Stimulated activated CD8-positive, alpha-beta memory T cell treated with anti-CD3 and anti-CD28 coated beads, Interleukin-12 subunit alpha, Interleukin-12 subunit beta, amount 100 ng/mL, for 4 hours (primary cell): ENCODE measurements at places on chromosomes 7 and 10.

DNA sequence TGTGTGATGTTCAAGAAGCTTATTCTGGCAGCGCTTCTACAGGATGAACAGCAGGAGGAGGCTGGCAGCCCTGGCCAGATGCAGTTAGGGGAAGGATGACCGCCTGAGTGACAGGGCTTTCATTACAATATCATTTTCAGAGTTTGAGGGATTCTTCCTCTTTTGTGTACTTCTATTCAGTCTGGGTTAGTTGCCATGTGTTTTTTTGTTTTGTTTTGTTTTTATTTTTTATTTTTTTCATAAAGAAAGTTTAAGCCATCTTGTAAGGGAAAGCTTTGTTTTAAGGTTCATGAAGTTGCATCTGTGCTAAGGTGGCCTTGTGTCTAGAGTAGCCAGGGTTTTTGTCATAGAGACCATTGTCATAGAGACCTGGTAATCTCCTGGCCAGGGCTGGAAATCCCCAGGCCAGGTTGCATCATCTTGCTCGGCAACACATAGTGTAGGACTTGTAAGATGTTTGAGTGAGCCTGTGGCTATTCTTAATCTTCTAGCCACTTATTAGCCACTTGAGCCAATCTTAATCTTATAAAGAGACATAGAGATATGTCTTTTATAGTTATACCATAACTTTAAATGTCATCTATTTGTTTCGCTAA lies 230.5 kb upstream of the TMEM229A start:
- no peak for DNase-seq

DNA sequence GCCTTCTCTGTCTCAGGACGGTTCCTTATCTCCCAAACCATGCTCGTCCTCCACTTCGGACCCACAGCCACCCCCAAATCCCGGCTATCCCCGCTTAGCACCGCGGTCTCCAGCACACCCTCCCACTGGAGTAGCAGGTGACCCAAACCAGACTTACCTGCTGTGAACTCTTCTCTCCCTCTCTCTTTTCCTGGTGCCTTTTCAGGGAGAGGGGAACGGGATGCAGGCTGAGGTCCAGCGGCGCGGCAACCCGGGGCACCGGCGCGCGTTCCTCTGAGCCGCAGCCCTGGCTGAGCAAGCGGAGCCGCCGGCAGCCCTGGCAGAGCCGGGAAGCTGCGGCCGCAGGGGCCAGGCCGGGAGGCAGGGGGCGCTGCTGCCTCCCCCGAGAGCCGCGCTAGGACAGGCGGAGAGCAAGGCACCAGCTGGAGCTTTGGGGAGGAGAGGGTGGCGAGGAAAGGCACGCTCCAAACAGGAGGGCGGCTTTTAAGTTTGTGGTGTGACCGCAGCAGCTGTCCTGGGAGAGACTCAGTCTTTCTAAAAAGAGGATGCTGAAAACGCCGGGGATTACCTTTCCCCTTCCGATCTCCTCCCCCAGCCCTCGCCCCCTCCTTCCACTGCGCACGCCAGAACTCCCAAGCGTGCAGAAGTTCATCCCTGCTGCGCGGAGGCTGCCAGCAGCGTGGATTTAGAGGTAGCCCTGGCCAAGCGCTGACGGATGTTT lies at the start of gene SEMA3D:
Gene SEMA3D (minus strand): TSS at position 536 of the 721 bp plus-strand sequence. CDS start 65,165 bp downstream, outside the sequence.
- no peak for DNase-seq

DNA sequence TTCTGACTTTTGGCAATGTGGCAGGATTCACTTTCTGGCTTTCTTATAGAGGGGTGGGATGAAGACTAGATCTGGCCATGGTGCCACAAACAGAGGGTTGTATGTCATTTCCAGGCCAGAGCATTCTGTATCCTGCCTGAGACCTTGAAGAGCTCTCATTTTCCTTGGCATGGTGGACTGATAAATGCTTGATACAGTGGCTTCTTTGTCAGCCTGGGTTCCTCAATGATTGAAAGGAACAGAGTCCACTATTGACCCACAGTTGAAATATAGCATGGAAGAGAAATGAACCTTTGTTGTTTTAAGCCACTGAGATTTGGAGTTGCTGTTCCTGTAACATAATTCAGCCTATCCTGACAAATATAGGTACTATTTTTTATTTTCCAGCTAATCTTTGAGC lies 462.7 kb downstream of the SUGCT start:
- no peak for DNase-seq

- no peak for DNase-seq
These were observed 98.8 kb downstream of the ELFN1 start for GRCh38 chr7:1768832-1769231.

DNA sequence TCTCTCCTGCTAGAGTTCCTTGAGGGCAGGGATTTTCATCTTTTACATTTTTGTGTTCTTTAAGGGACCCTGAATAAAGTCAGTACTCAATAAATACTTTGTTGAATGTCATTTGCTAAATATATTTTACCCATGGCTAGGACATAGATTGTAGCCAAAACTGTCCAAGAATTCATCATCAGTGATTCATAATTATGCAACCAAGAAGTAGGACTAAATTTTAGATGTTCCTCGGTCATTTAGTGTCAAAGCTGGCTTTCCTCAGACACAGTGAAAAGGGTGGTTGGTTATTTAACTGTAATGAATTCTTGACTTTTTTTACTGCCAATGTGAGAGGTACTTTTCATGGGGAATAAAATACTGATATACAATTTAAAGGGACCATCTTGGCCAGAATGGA lies 3.3 kb downstream of the NUDT13 start:
- DNase-seq: no peak

- DNase-seq: no peak
These were observed 339.2 kb upstream of the ADARB2 start for GRCh38 chr10:2076528-2076927.

DNA sequence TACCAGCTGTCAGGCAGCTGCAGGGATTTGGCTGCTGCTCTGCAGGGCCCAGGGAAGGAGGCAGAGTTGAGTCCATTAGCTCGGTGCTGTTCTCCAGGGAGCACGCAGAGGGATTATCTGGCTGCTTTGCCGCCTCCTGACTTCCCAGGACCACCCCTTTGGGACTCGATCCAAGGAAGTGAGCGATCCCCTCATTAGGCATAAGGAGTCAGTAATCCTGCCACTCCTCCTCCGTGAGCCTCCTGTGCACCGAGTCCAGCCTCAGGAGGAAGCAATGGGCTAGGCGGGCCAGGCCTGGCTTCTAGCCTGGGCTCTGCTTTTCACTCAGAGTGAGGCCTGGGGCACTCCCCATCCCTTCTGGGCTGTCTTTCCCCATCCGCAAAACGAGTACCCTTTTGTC lies 417.9 kb downstream of the RPS24 start:
- DNase-seq: no peak

- no peak for DNase-seq
These were observed 55.5 kb upstream of the LOXL4 start for GRCh38 chr10:98323221-98324164.

GRCh38 chr10:75008952-75009351 lies 102.5 kb upstream of the SAMD8 start:
- DNase-seq: no peak

DNA sequence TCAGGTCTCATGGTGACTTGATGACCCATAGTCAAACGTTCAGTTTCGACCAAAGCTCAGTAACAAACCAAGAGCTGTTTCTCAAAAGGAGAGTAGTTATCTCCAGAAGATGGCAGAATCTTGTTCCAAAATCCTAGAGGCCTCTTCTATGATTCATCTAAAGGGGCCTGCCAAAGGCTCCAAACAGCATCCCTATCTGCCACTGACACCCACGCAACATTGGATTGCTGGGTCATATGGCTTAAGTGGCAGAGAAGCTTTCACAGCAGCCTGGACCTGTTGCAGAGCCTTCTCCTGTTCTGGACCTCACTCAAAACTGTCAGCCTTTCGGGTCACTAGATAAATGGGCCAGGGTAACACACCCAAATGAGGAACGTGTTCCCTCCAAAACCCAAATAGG lies 54.0 kb upstream of the LRRC18 start:
- DNase-seq: no peak

DNA sequence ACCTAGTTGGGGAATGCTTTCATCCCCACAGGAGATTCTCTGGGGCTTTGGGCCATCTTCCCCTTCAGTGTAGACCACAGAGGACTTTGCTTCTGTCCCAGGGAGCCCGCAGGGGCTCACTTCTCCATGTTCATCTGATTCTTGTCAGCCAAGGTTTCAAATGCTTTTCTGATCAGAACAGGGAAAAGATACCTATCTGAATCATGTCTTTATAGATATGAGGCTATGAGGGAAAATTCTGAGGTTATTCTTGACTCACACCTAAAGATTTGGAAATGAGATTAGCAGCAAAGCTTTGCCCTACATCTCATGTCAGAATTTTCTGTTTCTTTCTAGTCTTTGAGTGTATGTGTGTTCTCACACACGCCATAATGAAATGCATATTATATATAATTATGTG lies 53.3 kb downstream of the FIGNL1 start:
- no peak for DNase-seq

DNA sequence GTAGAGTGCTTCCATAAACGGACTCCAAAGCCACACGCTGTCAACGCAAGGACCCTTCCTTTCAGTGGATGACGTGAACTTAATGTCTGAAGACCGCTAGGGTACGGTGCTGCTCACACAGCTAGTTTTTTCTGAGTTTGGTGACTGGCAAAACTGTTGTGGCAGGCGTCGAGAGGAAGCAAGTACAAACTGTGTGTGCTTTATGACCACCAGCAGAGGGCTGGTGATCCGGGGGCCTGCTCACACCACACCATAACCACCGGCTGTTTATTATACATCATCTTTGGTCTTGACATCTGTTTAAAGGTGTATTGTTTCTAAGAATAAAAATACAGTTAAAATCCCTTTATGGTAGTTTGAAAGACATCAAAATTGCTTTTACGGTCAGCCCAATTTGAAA lies 37.1 kb upstream of the ATP6V0A4 start:
- no peak for DNase-seq

- DNase-seq: no peak
These were observed 340.6 kb downstream of the TFEC start for GRCh38 chr7:115689941-115690340.

GRCh38 chr7:29278337-29279069 lies 83.9 kb downstream of the CHN2 start:
- DNase-seq: no peak

- DNase-seq: no peak
These were observed 28.0 kb upstream of the MCU start for GRCh38 chr10:72663971-72664370.

DNA sequence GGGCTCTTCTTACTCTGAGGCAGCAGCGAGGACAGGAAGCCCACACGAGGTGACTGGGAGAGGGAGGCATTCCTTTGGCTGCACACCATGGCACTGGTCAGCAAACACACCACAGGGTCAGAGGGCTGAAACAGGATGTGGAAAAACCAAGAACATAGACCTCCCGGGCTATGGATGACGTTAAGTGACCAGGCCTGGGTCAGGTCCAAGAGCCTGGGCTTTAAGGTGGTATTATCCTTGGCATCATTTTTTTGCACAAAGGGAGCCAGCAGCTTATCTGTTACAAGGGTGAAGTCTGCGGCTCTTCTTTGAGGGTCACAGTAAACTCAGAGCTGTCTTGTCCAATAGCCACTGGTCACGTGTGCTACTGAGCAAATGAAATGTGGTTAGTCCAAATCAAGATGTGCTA lies 7.0 kb downstream of the WDR91 start:
- no peak for DNase-seq

DNA sequence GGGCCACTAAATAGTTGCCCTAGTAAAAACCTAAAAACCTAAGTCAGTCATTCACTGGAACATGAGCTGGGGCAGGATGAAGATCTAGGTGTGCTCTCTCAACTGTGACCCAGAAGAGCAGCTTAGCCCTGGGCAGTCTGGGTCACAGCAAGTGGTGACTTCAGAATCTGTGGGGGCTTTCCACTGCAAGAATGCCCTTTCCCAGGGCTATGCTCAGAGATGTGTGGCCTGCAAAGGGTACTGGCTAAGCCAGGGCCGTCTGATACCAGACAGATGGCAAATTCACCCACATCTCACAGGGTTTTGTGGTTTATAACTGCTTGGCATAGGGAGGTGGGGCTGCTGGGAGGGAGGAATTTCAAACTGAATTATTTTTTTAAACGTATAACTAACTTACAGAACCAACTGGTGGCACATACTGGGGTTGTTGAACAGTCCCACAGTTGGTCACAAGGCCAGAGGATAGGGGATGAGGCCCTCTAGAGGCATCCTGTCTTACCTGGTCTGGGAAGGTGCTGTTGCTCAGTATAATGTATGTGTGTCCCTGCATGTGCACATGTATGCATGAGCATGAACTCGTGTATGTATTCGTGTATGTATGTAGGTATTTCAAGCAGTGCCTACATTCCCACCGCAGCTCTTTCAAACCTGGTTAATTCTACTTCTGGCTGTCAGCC lies 63.2 kb downstream of the PRPF18 start:
- no peak for DNase-seq
